ENCODE measurements at places on chromosomes 4 and X. TPM values are rescaled to one million over a fixed set of nuclear protein-coding genes. Genes with fewer than 3 reads are reported as not detected.

GRCh38 chr4:26139310-26139924 lies 181.4 kb upstream of the RBPJ start:
- no peak for DNase-seq

The CSN1S1 gene
- not detected for total RNA-seq

The ZFYVE28 gene
- 5.8 TPM for total RNA-seq

The SCD5 gene
- 3.4 TPM for total RNA-seq

DNA sequence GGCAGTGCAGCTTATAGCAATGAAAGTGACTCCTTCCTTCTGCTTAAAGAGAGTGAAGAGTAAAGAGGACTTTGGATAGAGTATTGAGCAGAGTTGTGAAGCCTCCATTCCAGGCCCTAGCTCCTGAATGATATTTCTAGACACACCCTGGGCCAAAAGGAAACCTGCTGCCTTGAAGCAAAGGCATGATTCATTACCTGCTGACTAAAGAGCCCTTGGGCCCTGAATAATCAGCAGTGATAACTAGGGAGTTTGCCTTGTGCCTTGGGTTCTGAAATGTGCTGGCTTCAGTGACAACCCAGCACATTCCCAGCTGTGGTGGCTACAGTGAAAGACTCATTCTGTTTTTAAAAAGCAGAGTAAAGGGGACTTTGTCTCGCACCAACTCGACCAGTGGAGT lies 49.2 kb downstream of the STPG2 start:
- DNase-seq: no peak

The GIMD1 gene
- total RNA-seq: not detected

GRCh38 chr4:86221002-86221401 lies 138.9 kb downstream of the MAPK10 start:
- no peak for DNase-seq

GRCh38 chrX:129125122-129125914 lies 398.0 kb downstream of the SMARCA1 start:
- no peak for DNase-seq

The YTHDC1 gene
- total RNA-seq: 43.8 TPM

- no peak for DNase-seq
Measured at GRCh38 chr4:182886205-182886604, 31.0 kb downstream of the DCTD start.

DNA sequence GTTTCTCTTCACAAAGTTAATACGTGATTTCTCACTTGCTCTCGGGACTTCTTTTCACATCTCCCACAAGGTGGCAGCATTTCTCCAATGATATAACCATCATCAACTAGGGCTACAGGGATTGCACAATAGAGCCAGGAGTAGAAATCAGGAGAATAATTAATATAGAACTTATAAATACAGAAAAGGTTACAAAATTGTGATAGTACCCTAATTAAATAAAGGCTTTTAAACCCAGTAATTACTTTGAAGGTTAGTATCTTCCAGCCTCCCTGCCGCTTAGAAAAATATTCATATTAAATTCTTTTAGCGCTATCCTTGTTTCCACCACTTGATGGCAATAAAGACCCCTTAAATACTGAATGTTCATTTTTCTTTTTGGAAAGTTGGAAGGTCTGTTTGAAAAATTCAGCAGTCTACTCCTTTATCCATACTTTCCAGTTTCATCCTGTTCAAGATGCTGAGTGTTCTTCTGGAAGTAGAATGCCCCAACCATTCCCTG lies 65.8 kb downstream of the RASGEF1B start:
- no peak for DNase-seq

DNA sequence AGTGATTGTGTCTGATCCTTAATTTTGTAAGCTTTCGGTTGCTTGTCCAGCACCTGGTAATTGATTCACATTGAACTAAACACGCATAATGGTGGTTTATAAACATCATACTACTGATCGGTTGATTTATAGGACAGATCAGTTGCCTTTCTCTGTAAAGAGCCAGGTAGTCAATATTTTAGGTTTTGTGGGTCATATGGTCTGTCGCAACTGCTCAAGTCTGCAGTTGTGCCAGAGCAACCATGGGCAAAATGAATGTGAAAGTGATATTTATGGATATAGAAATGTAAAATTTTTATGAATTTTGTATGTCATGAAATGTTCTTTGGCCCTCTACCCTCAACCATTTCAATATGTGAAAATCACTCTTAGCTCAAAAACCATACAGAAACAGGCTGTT lies 8.9 kb downstream of the JADE1 start:
- DNase-seq: no peak

DNA sequence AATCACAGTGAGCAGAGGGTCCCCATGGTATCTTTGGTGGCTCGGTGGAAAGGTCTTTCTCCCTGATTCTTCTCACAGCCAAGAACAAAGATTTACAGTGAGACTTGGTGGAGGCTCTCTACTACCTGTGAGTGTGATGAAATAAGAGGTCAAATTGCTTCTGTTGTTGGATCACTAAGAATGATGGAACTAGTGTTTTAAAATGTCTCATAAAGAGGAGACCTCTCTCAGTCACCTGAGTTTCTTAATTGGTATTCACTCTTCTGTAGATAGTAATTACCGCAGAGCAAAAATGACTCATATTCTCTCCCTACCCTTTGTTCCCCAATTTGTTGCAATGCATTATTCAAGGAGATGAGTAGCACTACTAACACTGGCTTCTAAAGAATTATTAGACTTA lies 100.9 kb upstream of the TBC1D9 start:
- no peak for DNase-seq

DNA sequence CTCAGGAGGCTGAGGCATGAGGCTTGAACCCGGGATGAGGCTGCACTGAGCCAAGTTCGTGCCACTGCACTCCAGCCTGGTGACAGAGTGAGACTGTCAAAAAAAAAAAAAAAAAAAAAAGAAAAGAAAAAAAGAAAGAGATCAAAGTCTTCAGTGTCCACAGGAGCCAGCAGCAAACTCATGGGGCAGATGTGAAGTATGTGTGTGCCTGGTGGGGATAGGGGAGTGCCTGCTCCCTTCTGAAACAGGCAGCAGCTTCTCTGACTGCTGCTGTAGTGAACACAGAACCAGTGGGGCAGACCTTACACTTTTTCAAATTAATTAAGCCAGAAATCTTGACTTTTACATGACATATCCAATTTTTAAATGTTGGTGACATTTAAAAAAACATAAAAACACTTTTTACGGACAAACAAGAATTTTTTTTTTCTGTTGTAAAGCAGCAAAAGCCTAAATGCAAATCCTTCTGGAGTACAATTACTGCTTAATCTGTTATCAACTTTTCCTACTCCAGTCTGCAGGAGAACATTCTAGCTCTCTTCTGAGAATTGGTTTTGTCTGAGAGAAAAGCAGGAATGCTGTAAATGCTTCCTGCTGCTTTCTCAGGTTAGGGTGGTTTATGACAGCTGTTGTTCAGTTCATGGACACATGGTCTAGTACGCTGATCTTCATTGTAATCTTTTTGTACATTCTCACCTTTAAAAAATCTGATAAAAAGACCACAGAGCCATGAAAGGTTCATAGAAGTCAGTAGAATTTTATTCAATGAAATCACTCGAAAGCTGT lies 311.1 kb downstream of the CAMK2D start:
- no peak for DNase-seq

DNA sequence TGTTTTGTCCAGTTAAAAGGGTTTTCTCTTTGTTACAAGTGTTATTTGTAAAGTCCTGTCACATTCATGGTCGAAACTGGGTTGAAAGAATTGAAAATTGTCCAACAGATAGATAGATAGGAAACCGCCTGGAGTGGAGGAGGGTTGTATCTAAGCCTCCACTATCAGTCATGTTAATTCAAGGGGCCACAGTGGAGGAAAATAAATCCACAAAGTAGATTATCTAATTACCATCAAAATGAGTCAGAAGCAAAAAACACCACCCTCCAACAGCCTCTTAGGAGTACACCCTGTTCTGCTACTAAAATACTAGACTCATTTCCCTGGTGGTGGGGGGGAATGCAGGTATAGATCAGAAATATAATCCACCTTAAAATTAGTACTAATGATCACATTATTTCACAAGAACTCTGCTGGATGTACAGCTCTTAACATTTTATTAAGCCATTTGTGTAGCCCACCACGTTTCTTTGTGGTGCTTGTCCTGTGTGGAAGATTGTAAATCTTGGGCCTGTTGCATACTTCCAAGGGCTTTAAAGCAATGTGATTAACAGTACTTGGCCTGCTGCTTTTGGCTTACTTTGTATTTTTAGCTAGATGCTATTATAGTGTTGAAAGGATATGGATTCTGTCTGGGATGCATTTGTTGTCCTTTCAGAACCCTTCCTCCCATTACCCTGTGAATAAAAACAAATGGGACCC lies 26.8 kb downstream of the RBBP7 start:
- DNase-seq: no peak

- DNase-seq: no peak
Measured at GRCh38 chr4:164177153-164177552, 576.8 kb upstream of the SMIM31 start.

DNA sequence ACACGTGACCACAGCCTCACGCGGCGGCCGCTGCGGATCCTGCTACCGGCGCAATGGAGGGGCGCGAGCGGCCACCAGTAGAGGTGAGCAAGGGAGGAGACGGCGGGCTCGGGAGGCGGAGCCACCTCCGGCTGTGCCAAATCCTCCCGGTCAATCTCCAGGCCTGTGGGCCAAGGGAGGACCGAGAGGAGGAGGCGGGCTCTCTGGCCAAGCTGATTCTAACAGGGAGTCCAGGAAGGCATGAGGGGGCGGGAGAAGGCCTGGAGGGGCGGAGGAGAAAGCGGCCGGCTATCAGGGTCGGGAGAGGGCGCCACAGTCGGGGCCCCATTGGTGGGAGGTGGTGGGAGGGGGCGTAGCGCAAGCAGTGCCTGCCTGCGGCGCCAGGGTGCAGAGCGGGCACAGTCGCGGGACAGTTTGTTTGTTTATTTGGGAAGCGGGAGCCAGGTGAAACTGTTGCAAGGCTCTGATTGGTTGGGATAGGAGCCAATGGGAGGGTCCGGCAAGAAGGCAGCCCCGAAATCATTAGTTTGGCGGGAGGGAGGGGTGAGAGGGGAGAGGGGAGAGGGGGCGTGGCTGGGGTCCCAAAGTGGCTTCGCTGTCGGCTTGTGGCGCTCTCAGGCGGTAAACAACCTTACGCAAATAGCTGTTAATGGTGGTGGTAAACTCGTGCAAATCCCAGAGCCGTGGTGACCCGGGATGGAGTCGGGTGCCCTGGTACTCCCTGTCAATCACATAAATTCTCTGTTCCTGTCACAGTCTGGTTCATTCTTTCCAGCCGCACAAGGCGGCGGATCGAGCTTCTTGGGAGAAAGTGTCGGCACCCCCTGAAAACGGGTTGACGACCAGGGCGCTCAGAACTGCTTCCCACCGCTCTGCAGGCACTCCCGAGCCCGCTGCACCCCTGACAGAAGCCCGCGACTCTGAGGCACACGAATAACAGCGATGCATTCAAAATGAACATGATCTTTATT lies at the start of gene IRS4:
Gene IRS4 (minus strand): TSS at position 55 of the 971 bp plus-strand sequence.
- no peak for DNase-seq

The SPATA18 gene
- 1.4 TPM for total RNA-seq

GRCh38 chr4:154485127-154485773 lies 6.3 kb downstream of the DCHS2 start:
- no peak for DNase-seq

GRCh38 chr4:44701037-44701436 lies 22.8 kb downstream of the GUF1 start:
- DNase-seq: no peak

The BEX2 gene
- 3.9 TPM for total RNA-seq

Measured in heart left ventricle (tissue), 16 donors.